ENCODE measurements at places on chromosomes 4 and X.

DNA sequence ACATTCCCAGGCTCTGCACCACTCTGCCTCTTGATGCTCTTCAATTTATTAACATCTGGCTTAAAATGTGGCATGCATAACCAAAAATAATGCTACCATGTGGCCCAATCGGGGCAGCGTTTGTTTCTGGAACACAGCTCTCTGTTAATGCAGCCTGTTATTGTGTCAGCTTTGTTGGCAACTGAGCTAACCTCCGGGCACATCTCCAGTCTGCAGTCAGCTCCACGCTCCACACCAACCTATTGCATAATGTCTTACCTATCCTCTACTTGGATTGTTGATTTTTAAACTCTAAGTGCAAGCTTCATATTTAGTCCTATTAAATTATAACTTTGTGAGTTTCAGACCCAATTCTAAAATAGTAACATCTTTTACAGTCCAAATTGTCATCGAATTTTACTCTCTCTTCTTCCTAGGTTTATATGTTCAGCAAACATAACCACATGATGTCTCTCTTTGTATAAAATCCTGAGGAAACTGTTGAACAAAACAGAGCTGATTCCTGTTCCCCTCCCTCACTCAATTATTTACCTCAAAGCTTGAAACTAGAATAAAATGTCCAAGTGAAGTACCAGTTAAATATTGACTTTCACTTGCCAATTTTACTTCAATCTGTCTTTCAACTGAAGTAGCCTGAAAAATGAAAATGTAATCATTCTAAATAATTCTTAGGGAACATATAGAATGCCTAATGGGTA lies 92.2 kb upstream of the RAPGEF2 start:
- DNase-seq, result no peak

DNA sequence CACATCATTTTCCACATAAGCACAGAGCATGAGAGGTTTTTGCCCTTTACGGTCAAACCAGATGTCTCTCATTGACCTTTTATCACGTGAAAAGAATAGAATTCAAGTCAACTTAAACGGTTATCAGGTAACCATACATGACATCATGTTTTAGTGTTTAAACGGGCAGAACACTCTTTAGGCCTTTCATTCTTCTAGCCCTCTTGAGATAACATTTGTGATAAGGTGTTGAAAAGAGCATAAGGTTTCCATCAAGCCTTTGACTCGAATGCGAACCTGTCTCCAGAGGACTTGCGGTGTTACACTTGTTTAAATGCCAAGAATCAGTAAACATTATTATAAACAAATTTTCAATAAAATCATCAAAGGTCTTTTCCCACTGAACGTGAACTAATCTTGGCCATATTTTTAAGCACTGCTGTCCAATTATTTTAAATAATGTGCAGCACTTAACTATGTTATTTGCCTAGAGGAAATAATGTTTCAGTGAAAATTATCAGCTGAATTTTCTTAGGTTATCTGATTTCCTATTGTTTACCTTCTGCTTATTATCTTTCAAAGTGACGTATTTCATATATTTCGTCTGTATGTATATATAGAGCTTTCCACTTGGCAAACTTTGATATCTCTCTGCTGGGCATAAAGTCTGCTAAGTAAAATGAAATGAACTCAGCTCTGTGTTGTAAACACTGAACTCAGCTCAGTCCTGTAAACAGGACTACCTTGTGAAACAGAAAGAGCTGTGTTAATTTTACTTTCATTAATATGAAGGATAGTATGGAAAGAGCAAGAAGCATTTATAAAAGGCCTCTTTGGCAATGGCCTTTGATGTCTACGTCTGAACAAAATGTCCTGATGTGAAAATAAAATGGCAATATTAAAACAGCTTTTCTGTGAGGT lies 33.3 kb downstream of the TENM3 start:
- no peak for DNase-seq

DNA sequence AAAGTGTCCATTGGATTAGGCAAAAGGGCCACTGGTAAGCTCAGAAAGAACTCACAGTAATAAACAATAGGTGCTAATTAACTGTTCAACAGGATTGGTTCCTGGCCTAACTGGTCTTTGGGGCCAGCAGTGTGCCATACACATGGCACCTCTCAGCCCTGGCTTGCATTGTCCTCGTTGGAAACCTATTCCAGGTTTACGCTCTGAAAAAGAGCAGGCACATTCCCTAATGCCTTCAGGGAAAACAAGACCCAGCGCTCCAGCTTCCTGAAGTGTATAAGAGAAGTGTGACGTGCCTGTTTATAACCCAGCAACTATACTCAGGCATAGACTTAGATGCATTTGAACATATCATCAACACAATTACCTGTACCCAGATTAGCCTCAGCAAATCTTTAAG lies 51.9 kb upstream of the RBM47 start:
- no peak for DNase-seq

DNA sequence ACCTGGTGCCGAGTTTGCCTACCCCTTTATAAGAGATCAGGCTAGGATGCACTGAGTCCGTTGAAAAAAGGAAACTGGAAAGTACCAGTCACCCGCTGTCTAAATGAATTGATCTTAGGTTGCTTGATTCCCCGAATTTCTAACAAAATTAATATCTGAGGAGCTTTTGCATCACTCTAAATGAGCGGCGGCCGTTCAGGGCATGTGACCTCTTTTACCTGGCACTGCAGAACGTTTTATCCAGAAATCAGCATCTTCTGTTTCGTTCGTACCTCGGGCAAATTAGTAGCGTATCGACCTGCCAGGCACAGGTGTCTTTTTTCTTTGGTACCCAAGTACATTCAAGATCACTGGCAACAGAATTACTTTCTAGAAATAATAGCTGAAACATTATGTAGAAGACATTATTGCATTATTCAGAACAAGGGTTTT lies 876 bp downstream of the KLHL2 start:
- DNase-seq, result no peak

DNA sequence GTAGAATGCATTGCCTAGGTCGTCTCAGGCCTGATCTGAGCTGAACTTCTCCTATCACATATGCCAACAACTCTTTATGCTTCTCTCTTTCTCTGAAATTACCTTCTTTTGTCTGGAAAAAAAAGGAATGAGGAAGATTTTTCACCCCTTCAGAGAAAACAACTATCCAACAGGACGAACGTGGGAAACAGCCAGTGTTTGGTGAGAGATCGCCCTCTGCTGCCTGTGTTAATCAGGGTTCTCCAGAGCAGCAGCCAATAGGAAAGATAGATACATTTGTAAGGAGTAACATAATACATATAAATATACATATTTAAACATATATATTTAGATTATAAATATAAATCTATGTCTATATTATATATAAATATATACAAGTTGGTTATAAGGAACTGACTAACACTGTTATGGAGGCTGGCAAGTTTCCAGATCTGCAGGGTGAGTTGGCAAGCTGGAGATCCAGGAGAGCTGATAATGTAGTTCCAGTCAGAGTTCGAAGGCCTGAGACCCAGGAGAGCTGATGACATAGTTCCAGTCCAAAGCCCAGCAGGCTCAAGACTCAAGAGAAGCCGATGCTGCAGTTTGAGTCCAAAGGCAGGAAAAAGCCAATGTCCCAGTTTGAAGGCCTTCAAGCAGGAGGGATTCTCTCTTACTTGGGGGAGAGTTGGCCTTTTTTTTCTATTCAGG lies 13.3 kb downstream of the CETN2 start:
- no peak for DNase-seq

GRCh38 chr4:6855692-6856297 lies 53.8 kb upstream of the TBC1D14 start:
- DNase-seq, result no peak

DNA sequence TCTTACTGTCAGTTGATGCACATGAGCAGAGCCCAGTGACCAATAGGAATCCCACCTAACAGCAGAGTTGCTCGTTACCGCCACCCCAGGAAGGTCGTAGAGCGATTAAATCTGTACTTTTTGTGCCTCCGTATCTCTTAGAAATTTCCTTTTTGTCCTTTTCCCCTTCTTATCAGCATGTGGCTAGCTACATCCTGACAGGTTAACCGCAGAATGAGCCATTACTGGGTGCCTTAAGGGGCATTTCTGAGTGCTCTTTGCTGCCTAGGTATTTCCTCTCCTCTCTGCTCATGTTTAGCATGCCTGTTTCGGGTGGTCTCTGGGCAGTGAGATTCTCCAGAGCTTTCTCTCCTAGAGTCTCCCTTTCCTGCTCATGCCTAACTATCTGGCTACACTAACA lies 530.5 kb downstream of the FAM133A start:
- DNase-seq, result no peak

GRCh38 chr4:76198411-76199237 lies 15.0 kb downstream of the SCARB2 start:
- DNase-seq, result no peak

- DNase-seq, result no peak
Measured at GRCh38 chrX:56798866-56799758, 70.1 kb downstream of the NBDY start.

- no peak for DNase-seq
Measured at GRCh38 chr4:183554346-183554686, 49.5 kb downstream of the ING2 start.

DNA sequence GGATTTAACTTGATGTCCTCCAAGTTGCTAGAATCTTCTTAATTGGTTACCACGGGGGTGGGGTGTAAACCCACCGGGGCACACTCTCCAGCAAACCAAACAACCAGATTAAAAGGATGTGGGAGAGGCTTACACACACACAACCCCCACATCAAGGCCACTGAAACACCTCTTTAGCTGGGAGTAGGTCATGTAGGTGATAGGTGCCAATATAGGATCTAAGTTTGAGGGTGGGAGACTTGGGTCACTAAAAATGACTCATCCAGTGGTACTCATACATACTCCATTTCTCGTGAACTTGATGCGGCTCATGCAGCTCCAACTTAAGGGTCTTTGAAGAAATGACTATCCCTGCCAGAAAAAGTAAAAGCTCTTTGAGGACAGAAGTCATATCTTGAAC lies 20.5 kb upstream of the CD40LG start:
- no peak for DNase-seq

DNA sequence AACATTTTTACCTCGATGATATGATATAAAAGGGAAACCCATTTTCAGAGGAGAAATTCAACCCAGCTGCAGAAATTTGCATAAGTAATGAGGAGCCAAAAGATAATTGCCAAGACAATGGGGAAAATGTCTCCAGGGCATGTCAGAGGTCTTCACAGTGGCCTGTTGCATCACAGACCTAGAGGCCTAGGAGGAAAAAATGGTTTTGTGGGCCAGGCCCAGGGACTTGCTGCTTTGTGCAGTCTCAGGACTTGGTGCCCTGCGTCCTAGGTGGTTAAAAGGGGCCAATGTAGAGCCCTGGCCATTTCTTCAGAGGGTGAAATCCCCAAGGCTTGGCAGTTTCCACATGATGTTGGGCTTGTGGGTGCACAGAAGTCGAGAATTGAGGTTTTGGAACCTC lies 106.9 kb downstream of the CPXCR1 start:
- no peak for DNase-seq

GRCh38 chr4:141026900-141027299 lies 106.4 kb downstream of the RNF150 start:
- DNase-seq, result no peak

- no peak for DNase-seq
Measured at GRCh38 chrX:11724122-11725017, 33.7 kb upstream of the MSL3 start.

DNA sequence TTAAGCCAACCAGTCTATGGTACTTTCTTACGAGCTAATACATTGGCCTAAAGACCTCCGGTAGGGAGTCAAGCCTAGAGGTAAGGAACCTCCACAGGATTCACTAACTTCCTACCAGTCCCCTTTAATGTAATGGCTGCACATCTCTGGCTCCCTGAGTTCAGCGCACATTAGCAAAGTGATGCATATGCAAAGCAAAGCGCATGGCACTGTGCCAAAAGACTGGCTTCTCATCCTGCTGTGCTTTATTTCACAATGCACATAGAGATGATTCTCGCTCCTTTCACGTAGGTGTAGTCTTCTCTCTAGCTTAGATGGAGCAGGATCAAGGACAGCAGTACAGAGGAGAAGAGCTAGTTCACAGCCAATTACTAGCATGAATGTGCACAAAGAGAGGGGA lies 14.6 kb upstream of the CLTRN start:
- no peak for DNase-seq

GRCh38 chrX:2819345-2820135 lies 9.2 kb upstream of the GYG2 start:
- DNase-seq, result no peak

DNA sequence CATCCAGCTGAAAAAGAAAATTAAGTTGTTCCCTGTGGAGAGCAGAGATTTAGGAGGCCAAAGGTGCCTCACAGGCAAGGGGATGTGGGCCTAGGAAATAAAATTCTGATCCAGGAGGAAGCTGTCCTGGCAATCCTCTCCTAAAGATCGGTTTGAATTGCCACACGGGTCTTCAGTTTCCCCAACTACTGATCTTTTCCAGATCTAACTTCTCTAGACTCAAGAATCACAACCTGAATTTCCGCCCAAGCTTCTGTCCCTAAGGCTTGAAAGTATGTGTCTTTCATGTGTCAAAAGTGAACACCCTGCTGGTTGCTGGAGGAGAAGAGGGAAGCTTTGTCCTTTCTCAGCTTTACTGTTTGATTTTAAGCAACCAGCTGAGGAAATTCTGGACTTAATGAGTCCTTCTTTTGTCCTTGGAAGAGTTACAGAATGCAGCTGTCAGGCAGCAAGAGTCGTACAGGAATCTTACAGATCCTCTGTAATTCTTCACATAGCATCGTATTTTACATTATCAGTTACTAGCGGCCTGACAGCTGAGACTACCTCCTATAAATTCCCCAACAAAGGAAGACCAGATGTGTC lies 93.8 kb downstream of the INPP4B start:
- DNase-seq, result no peak

DNA sequence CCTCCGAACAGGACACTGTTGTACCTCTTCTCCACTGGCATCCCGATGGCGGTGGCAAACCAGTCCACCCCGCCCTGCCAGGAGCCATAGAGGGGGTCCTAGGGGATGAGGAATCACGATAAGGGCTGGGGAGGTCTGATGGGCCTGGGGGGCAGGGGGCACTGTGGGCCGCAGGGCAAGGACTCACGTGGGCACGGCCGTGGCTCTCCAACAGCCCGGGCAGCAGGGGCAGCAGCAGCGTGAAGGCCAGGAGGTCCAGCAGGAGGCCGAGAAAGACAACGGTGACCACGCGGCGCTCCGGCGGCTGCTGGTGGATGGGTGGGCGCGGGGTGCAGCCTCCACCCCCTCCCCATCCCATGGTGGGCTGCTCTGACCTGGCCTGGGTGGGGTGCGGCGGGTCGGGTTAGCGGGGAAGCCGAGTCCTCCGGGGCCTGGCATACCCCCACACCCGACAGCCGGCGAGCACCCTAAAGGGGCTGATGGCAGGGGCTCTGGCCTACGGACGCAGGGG lies 29.6 kb downstream of the NOP14 start:
- DNase-seq, result no peak

GRCh38 chrX:139826065-139827044 lies 106.5 kb downstream of the ATP11C start:
- DNase-seq, result no peak

DNA sequence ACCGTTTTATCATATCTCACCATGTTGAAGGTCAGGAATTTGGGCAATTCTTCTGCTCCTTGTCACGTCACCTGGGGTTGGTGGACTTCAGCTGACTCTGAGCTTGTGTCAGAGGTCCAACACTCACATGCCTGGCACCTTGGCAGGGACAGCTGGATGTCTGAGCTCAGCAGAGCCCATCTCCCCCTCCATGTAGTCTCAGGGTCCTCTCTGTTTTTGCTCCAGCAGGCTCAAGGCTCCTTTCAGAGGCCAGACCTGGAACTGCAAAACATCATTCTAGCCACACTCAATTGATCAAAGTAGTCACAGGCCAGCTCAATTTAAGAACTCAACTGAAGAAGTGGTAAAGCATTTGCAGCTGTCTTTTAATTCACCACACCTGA lies 45.4 kb downstream of the EDNRA start:
- no peak for DNase-seq

- no peak for DNase-seq
Measured at GRCh38 chr4:169682372-169683047, 62.1 kb downstream of the CLCN3 start.

Data from NT2/D1 (cell line).